Adrenal gland (tissue), 19 donors: ENCODE measurements at places on chromosomes 2 and 18. TPM values are rescaled to one million over a fixed set of nuclear protein-coding genes. Genes with fewer than 3 reads are reported as not detected.
A peak's percentile ranks its signal among the peaks of the same experiment; 100 is the strongest.

- H3K4me3 ChIP-seq: no peak overlapping the region
- H3K27me3 ChIP-seq: no peaks in the 10 kb centered on the region
- no peak for DNase-seq
- no peaks in the 10 kb centered on the region for H3K36me3 ChIP-seq
These were observed 55.4 kb upstream of the COL5A2 start for GRCh38 chr2:189234991-189235390.

GRCh38 chr2:54065891-54066290 lies 49.5 kb upstream of the ACYP2 start:
- H3K27me3 ChIP-seq: no peaks in the 10 kb centered on the region
- no peaks in the 10 kb centered on the region for H3K36me3 ChIP-seq
- no peak for DNase-seq
- no peak overlapping the region for H3K4me3 ChIP-seq
- H3K27ac ChIP-seq: no peak overlapping the region

Gene NAT8
- 0.71 TPM for total RNA-seq

Gene CD8B
- 0.49 TPM for total RNA-seq

Gene POTEJ
- total RNA-seq: 0.17 TPM

DNA sequence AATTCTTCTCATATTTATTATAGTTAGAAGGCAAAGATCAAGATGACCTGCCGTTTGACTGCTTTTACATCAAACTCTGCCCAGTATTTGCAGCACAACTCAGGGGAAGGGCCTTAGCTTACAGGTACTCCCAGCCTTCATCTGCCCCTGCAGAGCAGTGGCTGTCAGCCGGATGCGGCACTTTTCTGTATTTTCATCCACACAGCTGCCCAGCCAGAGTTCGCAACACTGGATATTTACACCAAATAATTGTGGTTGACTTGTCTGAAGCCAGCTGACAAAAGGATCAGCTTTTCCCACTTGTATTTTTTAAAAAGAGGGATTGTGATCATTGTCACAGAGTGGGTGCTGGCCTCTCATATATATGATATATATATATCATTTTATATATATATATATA lies 94.7 kb downstream of the FARSB start:
- no peak for DNase-seq
- H3K27ac ChIP-seq: no peak overlapping the region
- H3K4me1 ChIP-seq: no peaks in the 10 kb centered on the region
- no peaks in the 10 kb centered on the region for H3K36me3 ChIP-seq
- no peak overlapping the region for H3K4me3 ChIP-seq
- no peaks in the 10 kb centered on the region for H3K27me3 ChIP-seq

GRCh38 chr2:233461481-233461891 lies 105.1 kb downstream of the USP40 start:
- H3K27me3 ChIP-seq: no peaks in the 10 kb centered on the region
- no peaks in the 10 kb centered on the region for H3K4me1 ChIP-seq
- H3K36me3 ChIP-seq: peaks cover 64% of the 10 kb centered on the region
- no peak overlapping the region for H3K4me3 ChIP-seq

Gene TUBA3E
- not detected for total RNA-seq

Gene ASB18
- total RNA-seq: not detected

DNA sequence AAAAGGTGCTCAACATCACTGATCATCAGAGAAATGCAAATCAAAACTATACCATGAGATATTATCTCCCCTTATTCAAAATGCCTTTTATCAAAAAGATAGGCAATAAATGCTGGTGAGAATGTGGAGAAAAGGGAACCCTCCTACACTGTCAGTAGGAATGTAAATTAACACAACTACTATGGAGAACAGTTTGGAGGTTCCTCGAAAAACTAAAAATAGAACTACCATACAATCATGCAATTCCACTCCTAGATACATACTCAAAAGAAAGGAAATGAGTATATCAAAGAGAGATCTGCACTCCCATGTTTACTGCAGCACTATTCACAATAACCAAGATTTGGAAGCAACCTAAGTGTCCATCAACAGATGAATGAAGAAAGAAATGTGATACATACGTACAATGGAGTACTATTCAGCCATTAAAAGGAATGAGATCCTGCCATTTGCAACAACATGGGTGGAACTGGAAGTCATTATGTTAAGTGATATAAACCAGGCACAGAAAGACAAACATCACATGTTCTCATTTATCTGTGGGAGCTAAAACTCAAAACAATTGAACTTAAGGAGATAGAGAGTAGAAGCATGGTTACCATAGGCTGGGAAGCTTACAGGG lies 63.8 kb downstream of the MAP4K3 start:
- peaks cover 12% of the 10 kb centered on the region for H3K4me1 ChIP-seq
- H3K4me3 ChIP-seq: no peak overlapping the region
- no peaks in the 10 kb centered on the region for H3K36me3 ChIP-seq
- no peak for DNase-seq

DNA sequence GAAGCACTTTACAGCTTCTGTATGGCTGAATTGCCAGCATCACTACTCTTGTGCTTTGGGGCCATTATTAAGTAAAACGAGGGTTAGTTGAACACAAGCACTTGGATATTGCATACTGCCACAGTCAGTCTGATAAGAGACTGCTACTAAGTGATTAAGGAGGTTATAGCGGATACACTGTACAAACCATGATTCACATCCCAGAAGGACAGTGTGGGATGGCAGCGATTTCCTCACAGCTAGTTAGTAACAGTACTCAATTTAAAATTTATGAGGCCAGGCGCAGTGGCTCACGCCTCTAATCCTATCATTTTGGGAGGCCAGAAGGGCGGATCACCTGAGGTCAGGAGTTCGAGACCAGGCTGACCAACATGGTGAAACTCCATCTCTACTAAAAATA lies 2.6 kb upstream of the BMPR2 start:
- peak overlapping the region; percentile 66 for H3K27ac ChIP-seq
- H3K4me3 ChIP-seq: no peak overlapping the region
- DNase-seq: peak; percentile 69
- H3K4me1 ChIP-seq: peaks cover 5% of the 10 kb centered on the region
- H3K27me3 ChIP-seq: no peaks in the 10 kb centered on the region

DNA sequence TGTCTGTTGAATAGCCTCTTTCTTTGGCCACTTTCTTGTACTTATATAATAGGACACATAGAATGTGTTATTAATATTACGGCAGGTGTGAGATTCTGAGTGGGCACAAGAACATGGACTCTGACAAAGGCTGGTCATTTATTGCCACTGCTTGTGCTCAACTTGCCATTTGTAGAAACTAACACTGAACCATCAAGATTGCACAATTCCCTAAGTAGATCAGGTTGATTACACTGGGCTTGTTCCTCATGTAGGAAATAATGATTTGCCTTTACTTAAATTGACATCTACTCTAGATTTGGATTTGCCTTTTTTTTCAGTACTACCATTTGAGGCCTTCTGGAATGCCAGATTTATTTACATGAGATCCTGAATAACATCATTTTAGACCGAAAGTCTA lies 342.7 kb upstream of the CWC22 start:
- H3K27ac ChIP-seq: no peak overlapping the region
- H3K4me3 ChIP-seq: no peak overlapping the region
- no peaks in the 10 kb centered on the region for H3K36me3 ChIP-seq
- no peak for DNase-seq

- no peak overlapping the region for H3K27ac ChIP-seq
- no peaks in the 10 kb centered on the region for H3K27me3 ChIP-seq
- H3K36me3 ChIP-seq: no peaks in the 10 kb centered on the region
- H3K4me3 ChIP-seq: no peak overlapping the region
- no peak for DNase-seq
These were observed 23.7 kb upstream of the COL5A2 start for GRCh38 chr2:189203177-189203799.

DNA sequence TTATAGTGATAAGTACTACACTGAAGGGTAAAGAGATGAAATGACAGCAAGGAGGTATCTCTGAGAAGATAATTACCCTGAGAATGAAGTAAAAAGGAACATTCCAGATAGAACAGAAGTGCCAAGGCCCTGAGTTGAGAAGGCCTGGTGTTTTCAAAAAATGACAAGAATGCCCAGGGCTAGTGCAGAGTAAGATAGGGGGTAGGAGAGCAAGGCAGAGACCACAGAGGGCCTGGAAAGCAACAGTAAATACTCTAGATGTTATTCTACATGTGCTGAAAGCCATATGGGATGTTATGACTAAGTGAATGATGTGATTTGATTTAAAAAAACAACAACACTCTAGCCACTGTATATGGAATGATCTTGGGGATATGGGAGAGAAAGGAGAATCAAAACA lies 52.3 kb downstream of the BAZ2B start:
- no peak for DNase-seq
- peaks cover 5% of the 10 kb centered on the region for H3K4me1 ChIP-seq
- H3K27me3 ChIP-seq: no peaks in the 10 kb centered on the region
- H3K4me3 ChIP-seq: no peak overlapping the region
- H3K36me3 ChIP-seq: no peaks in the 10 kb centered on the region
- no peak overlapping the region for H3K27ac ChIP-seq

Gene PLGLB2
- not detected for total RNA-seq

Gene TSGA10
- total RNA-seq: 7.9 TPM

Gene CHRND
- 0.14 TPM for total RNA-seq

- peaks cover 10% of the 10 kb centered on the region for H3K4me1 ChIP-seq
- no peaks in the 10 kb centered on the region for H3K36me3 ChIP-seq
- peak; percentile 42 for DNase-seq
These were observed 9.4 kb downstream of the INPP4A start for GRCh38 chr2:98454073-98454472.

- H3K27ac ChIP-seq: no peak overlapping the region
- no peaks in the 10 kb centered on the region for H3K27me3 ChIP-seq
- H3K36me3 ChIP-seq: no peaks in the 10 kb centered on the region
- H3K4me1 ChIP-seq: peaks cover 3% of the 10 kb centered on the region
- no peak overlapping the region for H3K4me3 ChIP-seq
- DNase-seq: no peak
These were observed 97.1 kb upstream of the RMDN2 start for GRCh38 chr2:37827911-37828511.

Gene NEU2
- total RNA-seq: not detected

Gene TOGARAM2
- total RNA-seq: 1.7 TPM

Gene ABCB11
- total RNA-seq: not detected

- H3K36me3 ChIP-seq: no peaks in the 10 kb centered on the region
- H3K4me3 ChIP-seq: no peak overlapping the region
- H3K4me1 ChIP-seq: no peaks in the 10 kb centered on the region
- no peak overlapping the region for H3K27ac ChIP-seq
- H3K27me3 ChIP-seq: no peaks in the 10 kb centered on the region
- DNase-seq: no peak
These were observed 17.8 kb downstream of the DTYMK start for GRCh38 chr2:241668839-241669238.

DNA sequence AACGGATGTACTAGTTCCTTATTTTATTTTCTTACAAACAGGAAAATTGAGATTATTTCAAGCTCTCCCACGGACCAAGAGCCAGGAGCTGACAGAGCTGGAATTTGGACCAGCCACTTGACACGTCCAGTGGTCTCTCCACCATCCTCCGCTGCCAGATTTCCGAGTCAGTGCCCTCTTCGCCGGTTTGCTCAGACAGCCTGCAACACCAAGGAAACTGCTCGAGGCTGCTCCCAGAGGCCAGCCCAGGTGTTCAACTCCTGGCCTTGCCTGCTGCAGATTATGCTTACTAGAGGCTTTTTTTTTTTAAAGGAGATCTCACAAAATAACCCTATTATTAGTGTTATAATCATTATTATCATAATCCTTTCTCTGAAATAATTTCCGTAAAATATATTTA lies 779.8 kb downstream of the RNF144A start:
- H3K27ac ChIP-seq: no peak overlapping the region
- no peaks in the 10 kb centered on the region for H3K36me3 ChIP-seq
- H3K4me3 ChIP-seq: no peak overlapping the region
- H3K27me3 ChIP-seq: no peaks in the 10 kb centered on the region

- no peak overlapping the region for H3K27ac ChIP-seq
- no peak for DNase-seq
These were observed 77.3 kb upstream of the RMDN2 start for GRCh38 chr2:37847792-37848191.

GRCh38 chr2:149686136-149687051 lies 98.8 kb upstream of the MMADHC start:
- no peak overlapping the region for H3K4me3 ChIP-seq
- DNase-seq: no peak
- no peaks in the 10 kb centered on the region for H3K36me3 ChIP-seq
- H3K4me1 ChIP-seq: no peaks in the 10 kb centered on the region
- H3K27ac ChIP-seq: no peak overlapping the region

Gene ANO7
- 1.2 TPM for total RNA-seq

Gene PRSS56
- not detected for total RNA-seq

- H3K4me1 ChIP-seq: no peaks in the 10 kb centered on the region
- H3K4me3 ChIP-seq: no peak overlapping the region
- H3K27ac ChIP-seq: peak overlapping the region; percentile 26
- H3K36me3 ChIP-seq: no peaks in the 10 kb centered on the region
- no peaks in the 10 kb centered on the region for H3K27me3 ChIP-seq
These were observed 50.3 kb downstream of the ARHGAP25 start for GRCh38 chr2:68784915-68785314.

Gene DNER
- 83.1 TPM for total RNA-seq
